ENCODE measurements at places on chromosomes 16 and 17. TPM values are rescaled to one million over a fixed set of nuclear protein-coding genes. Genes with fewer than 3 reads are reported as not detected.

- no peaks in the 10 kb centered on the region for H3K4me1 ChIP-seq
- DNase-seq, result peak; percentile 72
- no peaks in the 10 kb centered on the region for H3K36me3 ChIP-seq
- no peak overlapping the region for H3K4me3 ChIP-seq
Measured at GRCh38 chr16:58651965-58652348, 22.3 kb upstream of the CNOT1 start.

Gene ARSG
- 8.1 TPM for total RNA-seq

Gene RGS11
- total RNA-seq, result 6.3 TPM

- H3K36me3 ChIP-seq, result peaks cover 25% of the 10 kb centered on the region
- peaks cover 4% of the 10 kb centered on the region for H3K4me1 ChIP-seq
- peak overlapping the region; percentile 59 for H3K27ac ChIP-seq
- DNase-seq, result no peak
Measured at GRCh38 chr17:42338427-42338985, 49.7 kb downstream of the STAT3 start.

GRCh38 chr17:1731194-1731506 is 6.6 kb downstream of the WDR81 start:
- H3K4me3 ChIP-seq, result no peak overlapping the region
- DNase-seq, result no peak
- no peaks in the 10 kb centered on the region for H3K27me3 ChIP-seq
- H3K36me3 ChIP-seq, result peaks cover 26% of the 10 kb centered on the region
- peak overlapping the region; percentile 89 for H3K27ac ChIP-seq
- H3K4me1 ChIP-seq, result peaks cover 10% of the 10 kb centered on the region

DNA sequence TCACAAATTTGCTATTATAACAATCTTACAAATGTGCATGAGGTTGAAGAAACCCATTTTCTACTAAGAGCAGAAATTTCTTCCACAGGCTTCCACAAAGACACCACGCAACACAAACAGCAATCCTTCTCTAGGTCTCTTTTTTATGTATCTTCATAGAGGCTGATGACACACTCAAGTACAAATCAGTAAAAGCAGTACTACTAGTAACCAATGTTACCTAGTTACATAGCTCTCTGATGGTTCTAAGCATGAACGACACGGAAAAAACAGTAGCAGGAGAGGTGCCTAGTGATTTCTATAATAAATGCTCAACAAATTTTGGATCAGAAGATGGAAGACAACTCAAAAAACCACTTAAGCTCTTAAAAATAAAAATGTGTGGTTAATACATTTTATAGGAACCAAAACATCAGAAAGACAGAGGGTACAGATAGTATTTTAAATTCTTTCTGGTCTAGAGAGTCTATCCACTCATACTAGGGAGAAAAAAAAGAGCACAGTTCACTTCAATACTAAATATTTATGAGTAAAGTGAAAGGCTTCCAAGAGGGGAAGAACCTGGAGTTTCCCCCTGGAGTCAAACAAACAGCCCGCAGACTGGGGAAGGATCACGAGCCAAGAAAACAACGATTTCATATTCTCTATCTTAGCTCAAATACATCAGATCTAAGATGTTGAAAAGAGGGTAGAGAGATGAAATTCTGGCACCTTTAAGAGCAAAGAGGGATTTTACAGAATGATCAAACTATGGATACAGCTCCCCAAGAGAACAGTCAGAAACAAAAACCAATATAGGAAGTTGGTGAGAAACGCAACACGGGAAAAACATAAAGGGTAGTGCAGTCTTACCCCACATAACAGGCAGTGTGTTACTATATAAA is 40.2 kb downstream of the SMG6 start:
- H3K27me3 ChIP-seq, result no peaks in the 10 kb centered on the region
- H3K4me1 ChIP-seq, result peaks cover 12% of the 10 kb centered on the region
- no peak overlapping the region for H3K4me3 ChIP-seq
- peak overlapping the region; percentile 19 for H3K27ac ChIP-seq
- no peaks in the 10 kb centered on the region for H3K36me3 ChIP-seq

Measured in fibroblast of lung (primary cell).